ENCODE measurements at places on chromosomes 11 and 22. TPM values are rescaled to one million over a fixed set of nuclear protein-coding genes. Genes with fewer than 3 reads are reported as not detected.

DNA sequence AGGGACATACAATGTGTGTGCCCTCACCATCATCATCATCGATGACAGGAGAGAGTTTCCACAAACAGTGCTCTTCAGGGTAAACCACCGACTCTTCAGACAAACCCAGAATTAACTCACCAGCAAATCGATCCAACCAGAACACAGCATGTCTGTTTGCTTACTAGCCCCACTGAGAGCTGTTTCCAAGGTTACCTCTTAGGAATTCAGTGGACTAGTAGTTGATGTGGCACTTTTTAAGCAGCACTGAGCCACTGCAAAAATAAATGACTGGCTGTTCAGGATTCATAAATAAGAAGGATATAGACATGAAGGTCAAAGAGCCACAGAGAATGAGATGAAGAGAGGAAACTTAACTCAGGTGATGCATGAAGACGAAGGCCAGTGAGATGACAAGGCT lies 83.1 kb downstream of the PARVA start:
- DNase-seq = no peak

RAPSN gene
- total RNA-seq = 1.4 TPM

SLC22A9 gene
- total RNA-seq = not detected

CD44 gene
- 279 TPM for total RNA-seq

DNA sequence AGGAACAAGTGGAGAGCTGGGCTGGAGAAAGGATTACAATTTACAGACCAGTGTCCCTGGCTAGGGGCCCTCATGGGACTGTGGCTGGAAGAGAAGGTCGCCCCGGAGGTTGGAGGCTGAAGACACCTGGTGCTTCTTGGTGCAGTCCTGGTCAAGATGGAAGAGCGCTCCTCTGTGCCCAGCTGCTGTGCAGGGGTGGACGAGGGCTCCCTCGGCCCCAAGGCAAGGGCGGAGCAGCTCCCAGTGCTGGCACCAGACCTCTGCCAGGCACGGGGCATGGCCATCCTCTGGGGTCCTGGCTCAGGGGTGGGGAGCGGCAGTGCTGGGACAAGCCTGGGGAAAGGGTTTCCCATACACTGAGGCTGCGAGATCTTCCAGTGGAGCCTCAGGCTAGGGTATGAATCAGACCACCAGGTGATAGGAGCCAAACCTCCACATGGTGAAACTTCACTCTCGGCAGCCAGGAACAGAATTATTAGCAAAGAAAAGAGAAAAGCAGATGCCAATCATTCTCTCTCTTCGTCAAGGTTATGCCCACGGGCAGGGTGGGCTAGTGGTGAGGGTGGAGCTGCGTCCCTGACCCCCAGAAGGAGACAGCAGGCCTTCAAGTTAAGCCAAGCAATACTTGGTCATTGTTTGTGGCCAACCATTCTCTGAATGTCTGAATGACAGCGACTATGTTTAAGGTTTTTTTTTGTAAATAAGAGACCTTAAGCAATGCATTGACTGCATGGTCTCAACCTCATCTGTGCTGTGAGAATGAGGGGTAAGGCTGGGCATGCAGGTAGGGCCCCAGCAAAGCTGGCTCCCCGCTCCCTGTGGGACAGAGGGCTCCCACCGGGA lies 32.1 kb downstream of the PPM1F start:
- no peak for DNase-seq

DNA sequence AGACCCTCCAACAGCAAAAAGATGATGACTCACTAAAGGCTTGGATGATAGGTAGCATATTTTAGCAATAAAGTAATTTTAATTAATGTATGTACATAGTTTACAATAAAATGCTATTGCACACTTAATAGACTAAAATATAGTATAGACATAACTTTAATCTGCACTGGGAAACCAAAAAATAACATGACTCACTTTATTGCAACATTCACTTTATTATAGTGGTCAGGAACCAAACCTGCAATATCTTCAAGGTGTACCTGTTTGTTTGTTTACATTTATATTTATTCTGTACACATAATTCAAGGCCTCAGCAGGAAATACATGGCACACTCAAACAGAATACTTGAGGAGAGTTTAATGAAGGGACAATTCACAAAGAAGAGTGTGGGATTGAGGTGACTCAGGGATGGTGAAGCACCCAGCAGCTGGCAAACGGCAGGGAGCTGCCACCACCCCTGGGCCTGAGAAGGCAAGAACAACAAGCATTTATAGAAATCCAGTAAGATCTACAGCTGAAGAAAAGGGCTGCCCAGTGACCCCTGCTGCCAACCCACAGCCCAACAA lies 51.5 kb upstream of the POU2AF2 start:
- no peak for DNase-seq

GRCh38 chr22:33666961-33667619 lies 253.2 kb downstream of the LARGE1 start:
- no peak for DNase-seq

- no peak for DNase-seq
Observed at GRCh38 chr11:130828741-130829140, 87.5 kb downstream of the SNX19 start.

DNA sequence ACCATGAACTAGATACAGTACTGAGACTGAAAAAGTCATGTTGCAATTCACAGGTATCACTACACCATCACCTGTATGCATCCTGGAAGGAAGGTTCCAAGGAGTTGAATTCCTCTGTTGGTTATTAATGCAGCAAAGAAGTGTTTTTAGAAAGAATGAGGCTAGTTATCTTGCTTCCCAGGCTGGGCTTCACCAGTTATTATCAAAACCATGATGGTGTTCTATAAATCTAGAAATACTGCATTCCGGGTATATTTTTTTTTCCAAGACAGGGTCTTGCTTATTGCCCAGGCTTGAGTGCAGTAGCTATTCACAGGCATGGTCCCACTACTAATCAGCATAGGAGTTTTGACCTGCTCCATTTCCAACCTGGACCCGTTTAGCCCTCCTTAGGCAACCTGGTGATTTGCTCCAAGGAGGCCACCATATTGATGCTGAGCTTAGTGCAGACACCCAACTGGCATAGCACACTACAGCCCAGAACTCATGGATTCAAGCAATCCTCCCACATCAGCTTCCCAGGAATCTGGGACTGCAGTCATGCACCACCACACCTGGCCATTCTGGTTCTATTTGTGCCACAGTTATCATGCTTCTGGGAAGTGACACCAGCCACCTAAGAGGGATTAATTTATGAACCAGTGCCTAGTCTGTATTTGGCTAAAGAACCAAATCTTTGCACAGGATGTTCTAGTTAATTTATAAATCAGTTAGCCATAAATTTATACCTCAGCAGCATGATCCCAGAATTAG lies 1.6 kb upstream of the MPEG1 start:
- no peak for DNase-seq

SYT9 gene
- total RNA-seq = not detected

- DNase-seq = no peak
Observed at GRCh38 chr11:61996933-61997332, 29.5 kb upstream of the FTH1 start.

DNA sequence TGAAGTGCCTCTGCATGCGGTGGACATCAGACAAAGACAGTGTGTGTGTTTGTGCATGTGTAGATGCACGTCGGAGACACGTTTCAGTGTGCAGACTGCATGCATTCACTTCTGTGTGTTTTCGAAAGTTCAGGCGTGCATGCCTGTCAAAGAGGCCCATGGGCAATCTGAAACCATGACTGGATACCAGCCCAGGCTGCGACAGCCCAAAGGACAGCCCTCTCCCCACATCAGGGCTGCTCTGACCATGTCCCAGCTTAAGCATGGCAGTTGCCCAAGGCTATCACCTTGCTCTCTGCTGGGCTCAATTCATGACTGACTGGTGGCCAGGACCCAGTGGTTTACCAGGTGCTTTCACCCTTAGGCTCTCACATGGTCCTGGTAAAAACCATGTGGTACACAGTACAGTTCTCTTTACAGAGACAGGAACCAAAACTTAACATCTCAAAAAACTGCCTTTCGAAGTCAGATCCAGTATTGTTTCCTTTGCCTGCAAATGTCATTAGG lies 423.7 kb upstream of the CADM1 start:
- DNase-seq = no peak
